Activated T-cell treated with anti-CD3 and anti-CD28 coated beads, Interleukin-2, amount 50 U/mL, for 72 hours (primary cell): ENCODE measurements at places on chromosomes 7 and 10.

- no peak for DNase-seq
Measured at GRCh38 chr10:49500412-49500811, 38.5 kb downstream of the ERCC6 start.

GRCh38 chr10:4448030-4448429 lies 378.0 kb upstream of the AKR1E2 start:
- DNase-seq, result no peak

DNA sequence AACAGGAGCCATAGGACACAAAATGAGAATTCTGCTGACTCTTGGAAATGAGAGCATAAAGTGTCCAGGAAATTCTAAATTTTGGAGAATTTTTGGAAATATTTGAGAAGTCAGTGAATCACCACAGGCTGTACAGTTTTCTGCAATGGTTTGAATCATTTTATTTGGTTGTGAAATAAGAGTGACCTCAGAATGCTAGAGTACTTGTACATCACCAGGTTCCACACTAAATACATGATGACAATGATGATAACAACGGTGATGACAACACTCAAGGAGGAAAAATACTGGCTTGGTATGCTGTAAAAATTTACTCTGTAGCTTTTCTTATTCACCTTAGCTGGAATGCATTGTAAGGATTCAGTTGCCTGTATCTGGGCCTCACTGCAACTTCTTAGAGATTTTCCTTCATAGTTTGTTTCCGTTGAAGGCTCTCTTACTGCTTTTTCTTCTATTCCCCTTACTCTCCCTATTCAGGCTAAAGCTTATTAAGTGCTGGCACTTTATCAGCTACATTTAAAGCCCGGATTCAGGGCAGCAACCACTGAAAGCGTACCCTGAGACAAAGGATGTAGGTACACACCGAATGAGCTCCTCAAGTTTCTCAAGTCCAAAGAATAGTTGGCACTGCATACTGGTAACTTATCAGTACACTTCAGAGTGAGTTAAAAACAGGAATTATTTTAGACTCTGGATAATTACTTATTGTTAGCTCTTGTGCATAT lies 30.2 kb upstream of the NME8 start:
- no peak for DNase-seq

DNA sequence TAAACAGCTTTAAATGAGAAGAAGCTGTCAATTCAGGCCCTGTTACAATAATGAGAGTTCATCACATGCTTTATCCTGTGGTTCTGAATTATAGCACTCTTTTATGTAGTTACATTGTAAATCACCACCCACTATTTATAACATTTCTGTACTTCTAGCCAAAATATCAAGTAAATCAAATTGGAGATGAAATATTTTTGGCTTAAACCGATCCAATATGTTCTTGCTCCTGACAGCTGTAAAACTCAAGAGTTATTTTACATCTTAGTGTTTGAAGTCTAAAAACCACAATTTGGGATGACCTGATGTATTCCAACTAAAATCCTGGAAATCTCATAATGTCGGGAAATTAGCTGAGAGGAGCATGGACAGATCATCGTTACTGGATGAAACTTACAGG lies 371.2 kb upstream of the LRRN3 start:
- no peak for DNase-seq

GRCh38 chr10:78292982-78293865 lies 259.6 kb downstream of the RPS24 start:
- no peak for DNase-seq

DNA sequence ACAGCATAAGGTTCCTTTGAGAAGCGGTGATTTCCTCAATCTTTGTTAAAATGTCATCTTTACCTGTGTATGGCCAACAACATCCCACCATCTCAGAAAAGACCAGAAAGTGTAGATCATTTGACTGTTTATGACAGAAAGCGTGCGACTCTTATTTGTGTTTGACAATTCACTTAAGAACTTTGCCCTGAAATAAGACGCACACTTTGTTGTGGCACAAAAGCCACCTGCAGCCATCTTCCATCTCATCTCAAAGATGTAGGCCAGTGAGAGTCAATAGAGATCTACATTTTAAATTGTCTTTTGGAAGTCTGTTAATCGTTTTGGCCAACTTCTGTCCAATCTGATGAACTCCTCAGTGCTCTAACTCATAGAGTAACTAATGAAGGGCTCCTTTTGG lies 114.0 kb downstream of the CALN1 start:
- DNase-seq, result no peak

- no peak for DNase-seq
Measured at GRCh38 chr7:28168393-28169158, 12.0 kb downstream of the JAZF1 start.

DNA sequence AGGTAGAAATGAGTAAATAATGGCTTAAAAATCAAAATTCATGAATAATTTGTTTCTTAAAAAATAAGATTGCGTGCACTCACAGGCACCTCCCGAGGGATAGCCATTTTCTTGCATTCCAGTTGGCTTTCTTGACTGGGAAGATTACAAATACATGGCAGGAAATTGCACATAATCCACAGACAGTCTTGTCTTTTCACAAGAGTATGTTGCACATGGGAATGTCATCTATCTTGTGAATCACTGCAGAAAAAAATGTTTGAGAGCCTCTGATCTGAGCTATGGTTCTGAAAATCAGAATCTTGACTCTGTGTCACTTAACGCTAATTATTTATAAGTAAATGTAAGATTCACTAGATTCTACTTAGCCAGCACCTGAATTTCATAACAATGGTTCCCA lies 74.1 kb upstream of the PRKG1 start:
- no peak for DNase-seq

DNA sequence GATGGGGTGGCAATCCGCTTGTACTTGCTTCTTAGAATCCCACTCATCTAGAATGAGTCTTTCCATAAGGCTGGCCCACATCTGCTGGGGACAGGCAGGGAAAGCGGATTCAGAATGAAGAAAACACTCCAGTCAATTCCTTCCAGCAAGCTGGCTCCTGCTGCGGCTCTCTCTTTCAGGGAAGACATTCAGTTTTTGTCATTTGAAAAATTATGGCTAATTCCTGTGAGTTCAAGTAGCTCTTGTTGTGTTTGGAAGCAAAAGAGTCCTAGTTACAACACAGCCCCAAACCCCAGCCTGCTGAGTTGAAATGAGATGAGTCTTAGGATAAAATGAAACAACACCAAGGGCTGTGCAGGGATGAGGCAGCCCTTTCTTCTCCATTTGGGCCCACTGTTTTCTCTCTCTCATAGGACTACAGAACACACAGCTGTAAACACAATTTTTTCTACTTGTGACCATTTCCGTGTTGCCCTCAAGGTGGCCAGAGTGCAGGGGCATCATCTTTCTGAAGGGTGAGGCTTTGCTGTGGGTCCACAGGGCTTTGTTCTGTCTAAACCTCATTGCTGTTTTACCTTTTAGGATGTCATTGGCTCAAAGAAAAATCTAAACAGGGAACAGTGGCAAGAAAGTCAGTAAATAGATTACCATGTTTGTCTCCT lies 90.8 kb upstream of the EEPD1 start:
- DNase-seq, result no peak

- DNase-seq, result no peak
Measured at GRCh38 chr7:20449176-20449575, 118.5 kb downstream of the ITGB8 start.

- DNase-seq, result no peak
Measured at GRCh38 chr7:134741907-134742635, 37.4 kb upstream of the CALD1 start.

GRCh38 chr7:70068531-70068930 lies 470.3 kb downstream of the AUTS2 start:
- no peak for DNase-seq

DNA sequence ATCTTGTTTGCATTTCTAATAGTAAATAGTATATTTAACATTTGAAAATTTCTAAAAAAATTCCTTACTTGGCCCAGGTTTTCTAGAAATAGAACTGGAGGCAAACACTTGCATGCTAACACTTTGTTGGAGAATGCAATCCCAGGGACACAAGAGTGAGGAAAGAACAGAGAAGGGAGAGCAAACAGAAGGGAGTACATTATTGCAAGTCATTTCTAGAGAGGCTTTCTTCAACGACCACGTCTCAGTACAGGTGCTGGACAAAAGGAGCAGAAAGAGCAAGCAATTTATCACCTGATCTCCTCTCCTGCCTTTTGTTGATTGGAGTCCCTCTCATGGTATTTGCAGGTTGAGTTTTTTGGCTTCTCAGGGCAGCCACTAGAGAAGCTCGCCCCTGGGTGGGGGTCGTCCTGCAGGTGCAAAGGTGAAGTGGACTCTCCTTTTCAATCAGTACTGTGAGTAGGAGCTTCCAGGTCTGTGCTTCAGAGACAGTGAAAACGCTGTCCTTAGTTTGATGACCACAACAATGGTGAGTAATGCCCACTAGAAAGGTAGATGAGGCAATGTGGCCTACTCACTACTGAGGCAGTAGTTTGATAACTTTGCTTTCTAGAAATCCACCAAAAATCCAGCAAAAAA lies 5.2 kb downstream of the CPED1 start:
- DNase-seq, result no peak

DNA sequence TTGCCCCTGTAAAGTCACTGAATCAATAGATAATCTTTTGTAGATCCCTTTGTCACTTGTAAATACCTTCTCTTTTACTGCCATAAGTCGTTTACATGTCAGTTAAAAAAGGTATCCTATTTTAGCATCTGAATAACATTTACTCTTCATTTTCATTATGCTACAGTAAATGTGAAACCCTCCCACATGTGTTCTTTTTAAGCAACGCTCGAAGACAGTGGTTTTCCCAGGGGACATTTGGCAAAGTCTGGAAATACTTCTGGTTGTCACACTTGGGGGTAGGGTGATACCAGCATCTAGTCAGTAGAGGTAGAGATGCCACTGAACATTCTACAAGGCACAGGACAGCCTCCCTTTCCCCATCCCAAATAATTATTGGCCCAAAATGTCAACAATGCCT lies 23.7 kb downstream of the ATAD1 start:
- DNase-seq, result no peak

- no peak for DNase-seq
Measured at GRCh38 chr7:150382123-150382843, 3.2 kb downstream of the ZNF775 start.

DNA sequence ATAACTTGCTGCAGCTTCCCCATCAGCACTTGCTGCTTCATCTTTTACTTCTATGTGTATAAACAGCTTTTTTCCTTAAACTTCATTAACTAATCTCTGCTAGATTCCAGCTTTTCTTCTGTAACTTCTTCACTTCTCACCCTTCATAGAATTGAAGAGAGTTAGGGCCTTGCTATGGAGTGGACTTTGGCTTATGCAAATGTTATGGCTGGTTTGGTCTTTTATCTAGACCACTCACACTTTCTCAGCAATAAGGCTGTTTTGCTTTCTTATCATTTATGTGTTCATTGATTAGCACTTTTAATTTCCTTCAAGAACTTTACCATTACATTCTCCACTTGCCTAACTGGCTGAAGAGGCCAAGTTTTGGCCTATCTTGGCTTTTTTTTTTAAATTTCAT lies 64.2 kb upstream of the HELLS start:
- DNase-seq, result no peak

- DNase-seq, result no peak
Measured at GRCh38 chr10:130741901-130742855, 569.3 kb downstream of the TCERG1L start.
